ENCODE measurements at places on chromosomes 12 and 14. TPM values are rescaled to one million over a fixed set of nuclear protein-coding genes. Genes with fewer than 3 reads are reported as not detected.

DNA sequence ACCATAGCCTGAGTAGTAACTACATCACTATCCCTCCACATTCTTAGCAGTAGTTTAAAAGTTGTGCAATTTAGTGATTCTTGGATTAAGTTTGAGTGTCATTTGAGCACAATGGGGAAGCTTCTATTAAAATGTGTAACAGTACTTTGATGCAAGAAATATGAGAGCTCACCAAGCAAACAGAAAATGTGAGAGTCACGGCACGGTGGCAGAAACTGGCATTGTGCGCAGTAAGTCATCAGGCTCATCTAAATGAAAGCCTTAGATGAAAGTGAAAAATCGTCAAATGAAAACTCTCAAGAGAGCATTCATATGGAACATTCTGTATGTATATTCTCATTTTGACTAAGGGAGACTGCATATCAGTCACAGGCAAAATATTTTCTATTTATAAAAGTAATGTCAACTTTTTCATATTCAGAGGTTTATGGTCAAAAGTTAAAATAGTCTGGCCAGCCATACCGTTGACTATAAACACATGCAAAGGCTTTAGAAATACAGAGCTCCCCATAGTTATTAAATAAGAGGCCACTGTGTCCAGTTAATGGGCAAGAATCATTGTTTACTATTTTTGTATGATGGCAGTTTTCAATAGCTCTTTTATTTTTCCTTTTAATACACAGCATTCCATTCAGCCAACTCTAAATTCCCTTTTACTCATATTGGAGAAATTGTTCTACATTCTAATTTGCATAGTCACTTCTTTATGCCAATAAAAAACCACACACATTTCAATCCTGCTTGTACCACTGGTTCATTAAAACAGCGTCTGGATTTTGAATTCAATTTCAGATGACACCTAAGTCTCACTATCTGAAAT lies 167.9 kb downstream of the PRKD1 start:
- no peak for DNase-seq

DNA sequence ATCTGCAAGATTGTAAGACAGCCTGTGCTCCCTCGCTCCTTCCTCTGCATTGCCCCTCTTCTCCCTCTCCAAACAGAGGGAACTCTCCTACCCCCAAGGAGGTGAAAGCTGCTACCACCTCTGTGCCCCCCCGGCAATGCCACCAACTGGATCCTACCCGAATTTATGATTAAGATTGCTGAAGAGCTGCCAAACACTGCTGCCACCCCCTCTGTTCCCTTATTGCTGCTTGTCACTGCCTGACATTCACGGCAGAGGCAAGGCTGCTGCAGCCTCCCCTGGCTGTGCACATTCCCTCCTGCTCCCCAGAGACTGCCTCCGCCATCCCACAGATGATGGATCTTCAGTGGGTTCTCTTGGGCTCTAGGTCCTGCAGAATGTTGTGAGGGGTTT lies 37.4 kb downstream of the DAD1 start:
- DNase-seq, result no peak

DNA sequence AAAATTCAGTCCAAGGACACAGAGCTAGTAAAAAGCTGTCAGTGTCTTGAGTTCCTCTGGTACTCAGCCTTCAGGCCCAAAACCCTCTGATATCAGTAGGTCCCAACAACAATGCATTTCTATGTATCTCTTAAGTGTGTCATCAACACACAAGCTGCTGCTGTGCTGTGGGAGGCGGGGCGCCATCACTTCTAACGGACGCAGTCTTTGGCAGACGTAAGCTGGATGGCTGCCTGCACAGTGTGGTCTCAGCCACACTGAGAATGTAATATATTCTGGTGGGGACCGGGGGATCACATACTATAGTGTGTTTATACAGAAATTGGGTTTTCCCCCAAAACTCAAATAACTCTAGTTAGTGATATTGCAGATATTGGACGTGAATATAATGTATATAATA lies 123.9 kb downstream of the SUDS3 start:
- DNase-seq, result no peak

Gene PLA2G1B
- 0.81 TPM for polyA plus RNA-seq

- DNase-seq, result peak; percentile 67
These were observed 15.0 kb downstream of the ZFYVE21 start for GRCh38 chr14:103730490-103731035.

GRCh38 chr12:117875744-117876435 lies 92.9 kb downstream of the KSR2 start:
- peak; percentile 26 for DNase-seq

DNA sequence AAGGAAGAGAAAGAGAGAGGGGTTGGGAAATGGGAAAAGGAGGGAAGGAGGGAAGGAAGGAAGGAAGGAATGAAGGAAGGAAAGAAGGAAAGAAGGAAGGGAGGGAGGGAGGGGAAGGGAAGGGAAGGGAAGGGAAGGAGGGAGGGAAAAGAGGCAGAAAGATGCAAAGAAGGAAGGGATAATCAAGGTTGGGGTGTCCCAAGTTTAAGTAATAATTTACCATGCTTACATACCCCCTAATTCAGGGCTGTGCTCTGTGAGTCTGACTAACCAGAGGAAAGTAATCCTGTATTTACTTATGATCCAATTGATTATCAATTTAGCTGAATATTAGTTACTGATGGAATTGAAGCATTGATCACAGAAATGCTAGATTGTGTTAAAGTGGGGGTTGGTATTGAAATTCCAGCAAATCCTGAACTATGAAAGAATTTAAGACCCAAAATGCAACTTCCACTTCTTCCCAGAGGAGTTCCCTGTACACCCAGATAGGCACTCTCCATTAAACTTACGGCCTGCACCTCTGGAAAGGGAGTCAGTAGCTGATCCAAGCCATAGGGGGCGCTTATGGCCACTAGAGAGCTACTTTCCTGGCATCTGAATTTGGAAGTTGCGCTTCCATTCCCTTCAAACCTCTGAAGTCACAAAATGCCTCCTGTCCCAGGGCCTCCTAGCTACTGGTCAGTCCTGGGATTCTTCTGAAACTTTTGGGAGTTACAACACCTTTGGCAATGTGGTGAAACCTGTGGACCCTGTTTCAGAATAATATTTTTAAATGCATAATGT lies 162.7 kb upstream of the PWP1 start:
- DNase-seq, result no peak

GRCh38 chr12:26963413-26963812 lies 25.1 kb downstream of the FGFR1OP2 start:
- DNase-seq, result no peak

All from psoas muscle (tissue), 8 donors.